BJ (cell line): ENCODE measurements at places on chromosomes 5 and 9. TPM values are rescaled to one million over a fixed set of nuclear protein-coding genes. Genes with fewer than 3 reads are reported as not detected.

- DNase-seq = no peak
Observed at GRCh38 chr5:132000677-132001453, 10.6 kb downstream of the ACSL6 start.

DNA sequence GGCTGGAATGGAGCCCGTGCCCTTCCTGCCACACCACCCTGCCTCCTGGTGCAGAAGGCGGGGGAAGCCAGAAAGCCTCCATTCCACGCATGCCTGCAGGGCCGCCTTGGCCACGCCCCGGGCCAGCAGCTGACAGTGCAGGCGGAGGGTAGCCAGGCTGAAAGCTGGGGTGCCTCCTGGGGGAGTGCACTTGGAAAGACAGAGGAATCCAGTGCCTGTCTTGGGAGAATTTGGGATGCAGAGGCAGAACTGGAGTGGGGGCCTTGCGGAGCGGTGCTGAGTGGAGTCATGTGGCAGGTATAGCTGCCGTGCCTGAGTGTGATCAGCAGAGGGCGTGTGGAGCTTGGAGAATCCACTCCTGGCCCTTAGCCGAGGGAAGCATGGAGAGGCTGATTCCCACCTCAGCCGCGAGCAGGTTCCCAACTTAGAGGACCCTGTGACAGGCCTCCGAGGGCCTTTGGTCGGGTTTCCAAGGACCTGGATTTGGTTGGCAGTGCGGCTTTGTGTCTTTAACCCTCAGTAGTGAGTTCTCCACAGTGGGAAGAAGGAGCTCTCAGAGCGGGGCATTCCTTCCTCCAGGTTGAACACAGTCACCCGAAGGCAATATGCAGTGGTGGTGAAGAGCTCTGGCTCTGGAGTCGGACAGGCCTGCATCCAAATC is 9.1 kb upstream of the URM1 start:
- DNase-seq = peak; percentile 42

TEX48 gene
- polyA plus RNA-seq = not detected in 2 replicates

DNA sequence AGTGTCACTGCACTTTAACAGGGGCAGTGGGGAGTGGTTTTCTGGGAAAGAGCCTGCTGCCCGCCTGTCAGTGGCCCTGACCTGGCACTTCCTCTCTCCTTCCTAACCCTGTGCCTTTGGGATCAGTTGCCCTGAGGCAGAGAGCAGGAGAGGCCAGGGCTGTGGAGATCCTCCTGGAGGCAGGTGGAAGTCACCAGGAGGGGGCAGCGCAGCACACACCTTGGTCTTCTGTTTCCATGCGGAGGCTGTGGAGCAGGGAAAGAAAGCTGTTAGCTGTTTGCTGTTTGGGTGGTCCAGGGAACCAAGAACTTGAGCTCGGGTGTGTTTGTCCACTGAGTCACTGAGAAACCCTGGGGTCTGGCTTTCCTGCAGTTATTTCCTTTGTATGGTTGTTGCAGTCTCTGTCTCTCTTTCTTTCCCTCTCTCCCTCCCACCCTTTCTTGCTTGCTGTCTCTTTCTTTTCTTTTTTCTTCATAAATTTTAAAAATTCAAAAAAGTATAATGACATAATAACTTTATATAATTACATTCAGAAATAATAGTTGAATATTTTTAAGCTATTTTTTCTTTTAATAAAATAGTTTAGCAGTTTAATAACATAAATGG is 28.1 kb downstream of the NTRK2 start:
- no peak for DNase-seq

DNA sequence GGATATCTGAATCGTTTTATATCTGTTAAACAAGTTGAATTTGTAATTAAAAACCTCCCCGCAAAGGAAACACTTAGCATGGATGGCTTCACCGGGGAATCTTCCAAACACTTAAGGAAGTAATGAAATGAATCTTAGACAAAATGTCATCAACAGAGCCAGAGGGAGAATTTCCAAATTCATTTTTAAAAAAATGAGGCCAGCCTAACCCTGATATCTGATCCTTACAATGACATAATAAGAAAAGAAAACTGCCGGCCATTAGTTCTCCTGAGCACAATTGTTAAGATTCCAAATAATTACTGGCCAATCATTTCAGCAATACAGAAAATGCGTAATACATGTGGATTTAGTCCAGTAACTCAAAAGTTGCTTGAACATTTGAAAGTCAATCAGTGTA is 6.1 kb upstream of the KIF12 start:
- no peak for DNase-seq

JAKMIP2 gene
- polyA plus RNA-seq = not detected in 2 replicates

ANGPTL2 gene
- polyA plus RNA-seq = 39.7 and 47.0 TPM in 2 replicates

DNA sequence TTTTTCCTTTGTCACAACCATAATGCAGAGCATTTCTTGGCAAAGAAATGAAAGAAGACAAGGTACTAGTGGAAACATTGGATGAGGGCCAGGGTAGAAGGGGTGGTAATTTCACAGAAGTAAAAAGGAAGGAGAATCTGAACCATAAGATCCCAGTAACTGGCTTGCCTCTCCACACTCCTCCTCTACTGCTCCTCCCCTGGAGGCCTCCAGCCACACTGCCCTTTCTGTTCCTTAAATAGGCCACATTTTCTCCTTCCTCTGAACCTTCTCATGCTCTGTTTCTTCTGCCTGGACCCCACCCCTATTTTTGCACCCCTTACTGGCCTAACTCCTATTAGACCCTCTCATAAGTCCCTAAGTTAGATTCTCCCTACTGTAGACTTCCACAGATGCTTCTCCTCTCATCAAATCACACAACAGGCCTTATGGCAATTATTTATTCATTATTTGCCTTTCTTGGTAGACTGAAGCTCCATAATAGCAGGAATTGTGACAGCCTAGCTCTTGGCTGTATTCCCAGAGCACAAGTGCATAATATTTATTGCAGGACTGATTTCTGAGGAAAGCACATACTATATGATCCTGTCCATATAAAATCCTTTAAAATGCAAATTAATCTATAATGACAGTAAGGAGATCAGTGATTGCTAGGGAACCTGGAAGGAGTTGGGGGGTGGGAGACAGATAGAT is 31.3 kb upstream of the GRIA1 start:
- DNase-seq = no peak

GRCh38 chr9:124752967-124753366 is 18.1 kb downstream of the NR6A1 start:
- DNase-seq = no peak

- no peak for DNase-seq
Observed at GRCh38 chr5:151382576-151382975, 35.2 kb upstream of the SLC36A2 start.

- DNase-seq = no peak
Observed at GRCh38 chr5:90169078-90169477, 240.5 kb downstream of the CETN3 start.

DNA sequence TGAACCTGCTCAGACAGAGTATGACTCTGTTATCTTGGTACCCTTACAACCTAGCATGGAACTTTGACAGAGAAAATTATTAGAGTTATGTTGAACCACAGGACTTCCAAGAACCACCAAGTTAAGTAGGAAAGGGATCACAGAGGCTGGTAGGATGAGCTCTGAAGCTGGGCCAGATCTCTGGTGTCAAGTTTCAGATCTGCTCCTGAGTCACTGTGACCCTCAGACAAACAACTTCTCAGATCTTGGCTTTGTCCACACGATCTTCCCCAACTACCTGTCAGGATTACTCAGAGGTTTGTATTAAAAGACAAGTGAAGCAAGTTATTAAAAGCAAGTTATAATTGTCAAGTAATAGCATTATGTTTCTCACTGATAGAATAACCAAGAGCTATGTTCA is 189.0 kb downstream of the SEC61B start:
- no peak for DNase-seq

DNA sequence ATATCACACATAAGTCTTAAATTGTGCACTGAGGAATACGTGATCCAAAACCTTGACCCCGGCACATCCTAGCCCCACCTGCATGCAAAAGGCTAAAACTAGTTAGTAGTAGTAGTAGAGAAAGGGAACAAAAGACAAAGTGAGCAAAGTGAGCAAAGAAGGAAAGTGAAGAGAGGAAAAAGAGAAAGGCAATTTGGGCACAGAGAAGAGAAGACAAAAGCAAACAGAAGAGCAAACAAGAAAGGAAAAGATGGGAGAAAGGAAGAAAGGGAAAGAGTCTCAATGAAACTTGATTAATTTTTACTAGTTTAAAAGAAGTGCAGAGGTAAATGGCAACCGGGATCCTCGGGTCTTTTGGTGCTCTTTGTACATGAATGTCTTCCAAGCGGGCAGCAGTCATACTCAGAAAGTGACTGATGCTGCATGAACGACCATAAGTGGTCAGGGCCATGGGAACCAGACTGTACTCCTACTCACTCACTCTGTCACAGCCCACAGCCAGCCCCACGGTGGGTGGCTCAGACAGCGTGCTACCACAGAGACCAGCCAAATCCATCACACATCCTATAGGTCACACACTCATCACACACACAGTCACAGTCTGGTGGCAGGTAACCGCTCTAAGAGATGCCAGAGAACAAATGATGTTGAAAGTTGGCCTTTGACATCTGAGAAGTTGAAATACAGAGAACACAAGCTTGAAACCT is 203.9 kb downstream of the FBN2 start:
- DNase-seq = no peak

DNA sequence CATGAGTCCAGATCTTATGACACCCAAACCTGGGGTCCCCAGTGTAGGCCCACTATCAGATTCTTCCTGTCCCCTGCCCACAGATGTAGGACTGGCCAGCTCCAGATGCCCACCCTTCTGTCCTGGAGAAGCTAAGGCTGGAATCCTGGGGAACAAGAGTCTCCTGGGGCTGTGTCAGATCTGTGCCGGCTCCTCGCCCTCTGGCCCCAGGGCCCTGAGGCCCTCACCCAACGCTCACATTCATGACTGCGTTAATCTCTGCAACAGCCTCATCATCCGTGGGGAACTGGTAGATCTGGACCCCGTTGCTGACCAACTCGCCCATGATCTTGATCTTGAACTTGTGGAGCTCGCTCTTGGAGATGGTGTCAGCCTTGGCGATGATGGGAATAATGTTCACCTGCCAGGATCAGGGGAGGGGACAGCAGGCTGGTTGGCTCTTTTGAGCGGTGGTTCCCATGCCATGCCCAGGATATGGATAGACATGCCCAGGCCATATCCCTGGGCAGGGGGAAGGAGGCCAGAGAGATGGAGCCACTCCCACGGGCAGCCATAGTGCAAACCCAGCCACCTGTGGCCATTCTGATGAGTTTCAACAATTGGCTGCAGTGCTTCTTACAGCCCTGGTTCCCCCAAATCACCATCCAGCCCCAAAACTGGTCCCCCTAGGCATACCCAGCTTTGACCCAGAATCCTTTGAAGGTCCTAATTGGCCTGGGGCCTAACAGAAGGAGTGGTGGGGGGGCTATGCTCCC is 14.6 kb downstream of the SEPTIN8 start:
- no peak for DNase-seq

GRCh38 chr9:137270929-137271695 is 6.4 kb upstream of the TOR4A start:
- no peak for DNase-seq

DNA sequence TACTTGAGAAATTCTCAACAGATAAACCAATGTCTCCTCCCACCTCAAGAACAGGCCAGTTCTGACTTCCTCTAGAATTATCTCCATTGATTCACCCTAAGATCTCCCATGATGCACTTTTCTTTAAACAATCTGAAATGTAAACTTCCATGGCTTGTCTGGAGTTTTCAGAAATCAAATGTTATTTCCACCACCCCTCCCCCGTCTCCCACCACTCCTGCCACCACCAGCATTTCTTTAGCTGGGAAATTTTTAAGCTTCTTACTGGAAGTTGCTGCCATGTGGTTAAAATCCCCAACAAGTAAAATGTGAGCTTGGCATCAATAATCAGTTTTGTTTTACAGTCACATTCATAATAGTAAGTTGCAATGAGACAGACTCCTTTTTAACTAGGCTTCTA is 32.8 kb upstream of the BASP1 start:
- no peak for DNase-seq

- no peak for DNase-seq
Observed at GRCh38 chr5:137105351-137106035, 393.6 kb downstream of the SPOCK1 start.

DNA sequence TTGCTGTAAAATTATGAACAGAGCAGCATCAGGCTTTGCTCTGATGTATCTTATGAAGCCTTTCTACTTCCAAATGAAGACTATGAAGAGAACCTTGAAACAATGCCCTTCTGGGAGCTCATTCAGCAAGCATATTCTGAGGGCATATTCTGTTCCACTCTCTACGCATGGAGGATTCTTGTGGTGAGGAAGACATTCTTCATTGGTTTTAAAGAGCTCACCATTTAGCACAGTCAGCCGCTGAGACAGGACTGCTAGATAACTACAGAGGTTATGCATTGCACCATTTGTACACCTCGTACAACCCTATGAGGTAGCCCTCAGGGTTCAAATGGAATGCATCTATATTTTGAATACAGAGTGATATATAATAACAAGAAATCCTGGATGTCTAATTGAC is 61.0 kb downstream of the INVS start:
- DNase-seq = no peak

GRCh38 chr5:1113805-1114586 is 2.1 kb upstream of the SLC12A7 start:
- no peak for DNase-seq

GRCh38 chr5:94613583-94613982 is 4.8 kb downstream of the KIAA0825 start:
- DNase-seq = no peak

GRCh38 chr5:64308135-64308534 is 142.5 kb downstream of the RNF180 start:
- DNase-seq = no peak

TTC39B gene
- polyA plus RNA-seq = 5.1 and 9.2 TPM in 2 replicates

DNA sequence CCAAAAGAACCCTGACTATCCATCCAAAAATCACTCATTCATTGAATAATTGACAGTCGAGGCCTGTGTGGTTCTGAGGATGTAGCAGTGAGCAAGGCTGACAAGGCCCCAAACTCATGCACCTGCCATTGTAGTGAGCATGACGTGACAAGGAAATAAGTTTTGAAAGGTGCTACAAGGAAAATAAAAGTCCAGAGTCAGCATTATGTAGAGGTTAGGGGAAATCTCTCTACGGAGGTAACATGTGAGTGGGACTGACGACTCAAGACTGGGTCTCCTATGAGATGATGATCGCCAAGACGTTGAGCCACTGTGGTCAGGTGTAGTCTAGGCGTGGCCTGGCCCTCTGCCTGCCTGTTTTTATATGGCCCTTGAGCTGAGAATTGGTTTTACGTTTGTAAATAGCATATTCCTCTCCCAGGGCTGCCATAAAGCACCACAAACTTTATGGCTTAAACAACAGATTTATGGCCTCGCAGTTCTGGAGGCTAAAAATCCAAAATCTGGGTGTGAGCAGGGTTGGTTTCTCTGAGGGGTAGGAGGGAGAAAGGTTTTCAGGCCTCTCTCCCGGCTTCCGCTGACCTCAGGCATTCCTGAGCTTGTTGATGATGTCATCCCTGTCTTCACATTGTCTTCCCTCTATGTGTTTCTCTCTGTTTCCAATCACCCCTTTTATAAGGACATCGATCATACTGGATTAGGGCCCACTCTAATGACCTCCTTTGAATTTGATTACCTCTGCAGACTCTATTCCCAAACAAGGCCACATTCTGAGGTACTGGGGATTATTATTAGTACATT is 206.4 kb upstream of the EGFLAM start:
- no peak for DNase-seq

- no peak for DNase-seq
Observed at GRCh38 chr9:94960964-94961363, 234.5 kb downstream of the AOPEP start.
